D341Med (cell line): ENCODE measurements at places on chromosomes 1 and 21.

- no peak for DNase-seq
Measured at GRCh38 chr1:225418598-225418997, 9.2 kb downstream of the LBR start.

DNA sequence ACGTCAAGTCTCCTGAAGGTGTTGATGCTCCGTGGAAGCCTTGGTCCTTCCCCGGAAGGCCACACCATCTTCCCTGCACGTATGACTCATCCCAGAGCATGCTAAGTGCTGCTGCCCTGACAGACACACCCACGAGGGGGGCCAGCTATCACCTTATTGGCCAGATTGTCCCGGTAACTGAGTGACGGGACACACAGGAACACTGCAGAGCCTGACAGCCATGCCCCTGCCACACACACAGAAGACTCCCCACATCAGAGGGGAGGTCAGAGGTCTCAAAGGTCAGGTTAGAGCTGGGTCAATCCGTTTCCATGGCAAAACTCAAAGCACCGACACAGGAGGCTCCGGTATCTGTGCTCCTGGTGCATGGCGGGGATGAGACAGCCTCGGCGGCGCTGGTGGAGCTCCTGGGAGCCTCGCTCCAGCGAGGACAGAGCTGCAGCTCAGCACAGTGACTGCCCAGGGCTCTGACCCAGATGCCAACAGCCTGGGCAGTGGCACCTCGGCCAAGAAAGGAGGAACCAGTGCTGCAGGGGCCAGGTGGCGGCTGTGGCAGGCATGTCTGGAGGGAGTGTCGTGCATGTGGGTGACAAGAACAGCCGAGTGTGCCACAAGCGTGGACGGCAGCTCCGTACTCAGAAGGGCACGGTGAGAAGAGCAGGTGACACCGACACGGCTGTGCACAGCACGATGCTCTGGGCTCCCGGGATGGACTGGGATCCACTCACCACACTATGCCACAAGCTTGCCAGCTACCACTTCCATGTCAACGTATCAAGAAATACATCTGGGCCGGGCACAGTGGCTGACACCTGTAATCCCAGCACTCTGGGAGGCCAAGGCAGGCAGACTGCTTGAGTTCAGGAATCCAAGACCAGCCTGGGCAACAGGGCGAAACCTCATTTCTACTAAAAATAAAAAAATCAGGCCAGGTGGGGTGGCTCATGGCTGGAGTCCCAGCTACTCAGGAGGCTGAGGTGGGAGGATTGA is 14.8 kb upstream of the TMEM240 start:
- no peak for DNase-seq

GRCh38 chr1:244106176-244106575 is 55.1 kb downstream of the ZBTB18 start:
- no peak for DNase-seq

DNA sequence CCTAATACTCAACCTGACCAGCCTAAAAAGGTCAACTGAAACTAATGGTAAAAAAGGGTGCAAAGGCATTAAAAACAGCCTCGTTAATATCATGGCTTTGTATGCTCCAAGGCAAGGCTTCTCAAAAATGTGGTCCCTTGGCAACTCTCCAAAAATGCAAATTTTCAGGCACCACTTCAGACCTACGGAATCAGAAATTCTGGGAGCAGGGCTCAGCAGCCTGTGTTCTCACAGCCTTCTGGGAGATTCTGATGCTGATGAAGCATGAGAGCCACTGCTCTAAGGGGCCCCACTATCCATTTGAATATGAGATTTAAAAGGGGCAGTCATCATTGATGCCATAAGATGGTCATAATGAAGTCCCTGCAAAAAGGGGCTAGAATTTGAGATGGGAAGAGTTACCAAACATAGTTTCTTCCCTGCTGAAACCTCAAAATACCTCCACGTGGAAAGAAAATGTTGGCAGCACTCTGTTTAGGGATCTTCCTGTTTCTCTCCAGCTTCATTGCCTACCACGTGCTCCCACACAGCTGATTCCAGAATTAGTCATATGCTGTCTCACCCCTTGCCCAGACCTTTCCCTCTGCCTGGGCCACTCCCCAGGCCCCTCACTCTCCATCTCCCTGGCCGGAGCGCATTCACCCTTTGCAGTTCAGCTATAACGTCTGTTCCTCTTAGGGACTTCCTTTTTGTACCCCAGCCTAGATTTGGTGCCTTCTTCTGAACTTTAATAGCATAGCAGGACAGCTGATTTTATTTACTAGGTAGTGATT is 46.7 kb downstream of the PHC2 start:
- DNase-seq: no peak

GRCh38 chr1:243548516-243548915 is 292.7 kb downstream of the SDCCAG8 start:
- DNase-seq: no peak

GRCh38 chr1:47181095-47181954 is 8.5 kb downstream of the PDZK1IP1 start:
- DNase-seq: peak; percentile 17

DNA sequence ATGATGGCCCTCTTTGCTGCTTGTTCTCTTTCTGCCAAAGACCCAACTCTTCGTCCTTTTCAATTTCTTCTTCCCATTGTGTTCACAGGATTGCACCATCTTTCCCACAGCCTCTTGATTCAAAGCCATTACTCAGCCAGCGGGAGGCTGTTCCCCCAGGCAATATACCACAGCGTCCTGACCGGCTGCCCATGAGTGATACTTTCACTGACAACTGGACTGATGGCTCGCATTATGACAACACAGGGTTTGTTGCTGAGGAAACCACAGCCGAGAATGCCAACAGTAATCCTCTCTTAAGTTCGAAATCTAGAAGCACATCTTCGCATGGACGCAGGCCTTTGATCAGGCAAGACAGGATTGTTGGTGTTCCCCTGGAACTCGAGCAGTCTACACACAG is 167.4 kb downstream of the LRRC40 start:
- DNase-seq: no peak

DNA sequence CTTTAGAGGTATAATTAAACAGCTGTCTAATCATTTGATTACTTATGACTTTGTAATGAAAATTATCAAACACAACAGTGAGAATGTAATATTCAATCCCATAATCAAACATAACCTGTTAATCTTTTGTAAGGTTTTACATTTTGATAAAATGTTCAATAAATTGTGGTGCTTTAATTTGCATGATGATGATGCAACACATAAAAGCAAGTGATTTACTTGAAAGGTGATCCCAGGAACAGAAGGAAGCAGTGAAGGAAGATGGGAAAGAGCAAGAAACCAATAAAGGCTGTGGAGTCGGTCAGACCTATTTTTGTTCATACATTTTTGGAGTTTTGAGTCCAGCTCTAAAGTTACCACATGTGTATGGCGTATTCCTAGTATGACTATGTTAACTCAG is 29.6 kb downstream of the ZNF695 start:
- DNase-seq: no peak

DNA sequence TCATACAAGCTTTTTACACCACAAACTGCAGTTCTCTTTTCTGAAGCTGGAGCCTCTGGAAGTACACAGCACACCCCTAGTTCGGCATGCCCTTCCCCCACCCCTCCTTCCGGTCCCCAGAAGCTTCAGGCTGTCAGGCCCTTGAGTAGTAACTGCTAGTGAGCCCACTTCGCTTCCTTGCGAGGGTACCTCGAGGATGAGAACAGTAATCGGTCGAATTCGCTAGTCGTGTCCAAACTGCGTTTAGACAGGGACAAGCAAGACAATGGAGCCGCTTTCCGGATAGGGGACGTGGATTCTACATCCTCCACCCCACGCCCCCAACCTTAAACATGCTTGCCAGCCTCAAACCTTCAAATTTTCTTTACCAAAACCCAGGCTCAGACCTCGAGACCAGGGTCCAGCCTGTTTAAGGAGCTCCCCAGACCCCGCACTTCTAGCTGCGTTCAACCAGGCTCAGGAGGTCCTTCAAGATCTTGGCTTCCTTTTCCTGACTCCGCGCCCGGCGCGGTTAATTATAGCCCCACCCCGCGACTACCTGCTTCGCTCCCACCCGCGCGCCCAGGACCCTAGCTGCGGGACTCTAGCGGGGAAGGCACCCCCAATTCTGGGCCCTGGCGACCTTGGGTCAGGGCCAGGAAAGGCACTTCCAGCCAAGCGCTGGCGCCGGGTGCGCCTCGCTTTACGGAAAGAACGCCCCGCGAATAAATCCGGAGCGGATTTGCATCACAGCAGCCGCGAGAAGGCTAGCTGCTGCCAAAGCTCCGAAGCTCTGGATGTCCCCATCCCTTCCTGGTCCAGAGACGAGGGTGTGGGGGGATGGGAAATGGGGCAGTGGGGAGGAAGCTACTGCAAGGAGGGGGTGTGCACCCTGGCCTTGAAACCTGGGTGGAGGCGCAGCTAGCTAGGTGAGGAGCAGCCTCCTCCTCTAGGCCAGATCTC is 8.1 kb upstream of the TSPAN1 start:
- no peak for DNase-seq

DNA sequence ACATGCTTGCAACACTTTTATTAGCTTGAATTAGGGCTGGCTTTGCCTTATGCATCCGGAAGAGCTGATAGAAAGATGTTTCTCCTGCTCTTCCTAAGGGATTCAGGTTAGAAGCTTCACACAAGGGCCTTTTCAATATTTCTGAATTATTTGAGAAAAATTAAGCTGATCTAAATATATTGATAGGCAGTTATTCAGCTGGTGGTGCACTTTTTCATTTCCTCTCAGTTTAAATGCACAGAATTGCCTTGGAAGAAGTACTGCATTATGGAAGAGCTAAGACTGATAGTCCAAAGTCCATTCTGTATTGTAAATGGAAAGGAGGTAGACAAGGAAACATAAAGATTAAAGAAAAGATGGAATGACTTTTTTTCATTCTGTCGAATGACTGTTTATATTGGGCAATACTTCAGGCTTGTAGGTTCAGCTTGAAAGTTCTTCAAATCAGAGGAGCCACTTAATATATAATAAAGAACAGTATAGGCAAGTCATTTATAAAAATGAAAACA is 398.4 kb upstream of the B3GALT2 start:
- no peak for DNase-seq

- DNase-seq: no peak
Measured at GRCh38 chr21:42127164-42128150, 56.3 kb downstream of the UMODL1 start.

DNA sequence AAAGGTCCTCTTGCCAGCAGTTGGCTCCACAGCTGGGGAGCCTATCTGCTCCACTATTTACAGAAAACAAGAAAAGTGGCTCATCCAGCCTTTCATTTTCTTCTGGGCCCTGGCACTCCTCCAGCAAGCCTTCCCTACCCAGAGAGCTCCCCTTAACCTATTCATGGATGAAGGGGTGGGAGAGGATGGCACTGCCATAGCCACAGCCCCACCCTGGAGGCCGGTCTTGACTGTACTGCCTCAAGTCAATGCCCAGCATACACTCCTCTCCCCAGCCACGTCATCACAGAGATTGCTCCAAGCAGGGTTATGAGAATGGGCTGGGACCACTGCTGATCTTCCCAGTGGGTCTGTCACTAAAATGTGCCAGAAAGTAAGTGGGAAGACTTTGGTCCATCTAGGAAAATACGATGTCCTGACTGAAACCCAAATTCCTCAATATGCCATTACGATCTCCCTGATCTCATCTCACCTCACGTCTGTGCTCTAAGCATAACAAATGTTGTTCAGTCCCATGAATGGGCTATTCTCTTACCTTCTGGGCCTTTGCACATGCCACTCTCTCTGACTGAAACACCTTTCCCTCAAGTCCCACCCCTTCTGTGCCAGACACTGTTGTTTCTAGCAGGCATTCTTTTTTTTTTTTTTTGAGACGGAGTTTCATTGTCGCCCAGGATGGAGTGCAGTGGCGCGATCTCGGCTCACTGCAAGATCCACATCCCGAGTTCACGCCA is 21.4 kb upstream of the PTAFR start:
- DNase-seq: no peak

DNA sequence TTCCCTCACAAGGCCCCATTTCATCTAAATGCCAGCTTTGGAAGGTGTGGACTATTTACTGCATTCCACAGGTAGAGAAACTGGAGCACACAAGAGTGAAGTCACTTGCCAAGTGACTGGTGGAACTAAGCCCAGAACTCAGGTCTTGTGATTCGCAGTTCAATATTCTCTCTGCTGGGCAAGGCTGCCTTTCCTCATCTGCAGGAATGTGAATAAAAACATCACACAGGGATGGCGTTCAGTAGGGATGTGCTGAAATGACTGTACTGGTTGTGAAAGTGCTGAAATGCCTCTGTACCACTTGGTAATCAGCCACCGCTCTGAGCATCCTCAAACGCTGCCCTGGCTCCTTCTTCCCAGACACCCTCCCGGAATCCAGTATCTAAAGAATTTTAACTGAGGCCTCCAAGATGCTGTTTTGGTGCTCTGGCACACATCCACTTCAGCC is 145.6 kb downstream of the HIVEP3 start:
- no peak for DNase-seq

DNA sequence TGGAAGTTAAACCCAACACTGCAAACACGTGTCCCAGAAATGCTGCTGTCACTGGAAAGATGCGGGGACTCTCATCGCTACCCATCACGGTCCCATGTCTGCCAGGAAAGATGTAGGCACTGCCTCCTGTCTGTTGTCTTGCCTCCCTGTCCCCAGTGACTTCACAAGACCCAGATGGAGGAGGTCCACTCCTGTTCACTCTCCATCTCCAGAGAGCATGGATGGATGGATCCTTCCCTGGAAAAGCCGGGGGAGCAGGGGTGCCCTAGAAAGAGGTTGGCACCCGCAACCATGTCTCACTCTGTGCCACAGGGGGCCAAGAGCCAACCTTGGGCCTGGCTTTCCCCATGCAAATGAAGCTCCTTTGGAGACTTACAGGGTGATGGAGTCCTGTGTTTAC is 135.5 kb downstream of the GLIS1 start:
- DNase-seq: no peak

DNA sequence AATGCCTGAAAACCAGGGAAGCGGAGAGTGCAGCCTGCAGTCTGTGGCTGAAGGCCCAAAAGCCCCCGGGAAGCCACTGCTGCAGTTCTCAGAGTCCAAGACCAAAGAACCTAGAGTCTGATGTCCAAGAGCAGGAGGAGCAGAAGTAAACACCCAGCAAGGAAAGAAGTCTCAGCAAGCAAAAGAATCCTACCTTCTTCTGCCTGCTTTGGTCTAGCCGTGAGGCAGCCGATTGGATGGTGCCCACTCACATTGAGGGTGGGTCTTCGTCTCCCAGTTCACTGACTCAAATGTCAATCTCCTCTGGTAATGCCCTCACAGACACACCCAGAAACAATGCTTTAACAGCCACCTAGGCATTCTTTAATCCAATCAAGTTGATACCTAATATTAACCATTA is 217.5 kb downstream of the PLA2G4A start:
- no peak for DNase-seq

DNA sequence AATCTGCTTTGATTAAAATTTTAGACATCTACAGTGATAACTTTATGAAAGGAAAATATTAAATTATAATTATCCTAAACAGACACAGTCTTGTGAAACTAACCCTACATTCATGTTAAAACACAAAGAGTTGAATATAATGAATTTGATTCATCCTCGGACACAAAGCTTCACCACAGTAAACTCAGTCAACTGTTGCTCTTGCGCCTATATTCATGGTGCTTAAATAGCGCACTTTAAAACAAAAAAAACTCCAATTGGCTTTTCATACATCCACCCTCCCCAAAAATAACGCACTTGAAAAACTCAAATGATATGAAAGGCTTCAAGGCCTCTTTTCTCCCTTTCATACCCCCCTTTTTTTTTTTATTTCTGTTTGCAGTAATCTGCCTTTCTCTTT is 260.3 kb downstream of the FAF1 start:
- DNase-seq: no peak

- DNase-seq: no peak
Measured at GRCh38 chr21:21631961-21632360, 633.8 kb downstream of the NCAM2 start.

- DNase-seq: peak; percentile 58
Measured at GRCh38 chr1:226181996-226182714, 4.4 kb downstream of the ACBD3 start.

- DNase-seq: no peak
Measured at GRCh38 chr21:33229099-33229783, 497 bp upstream of the IFNAR2 start.
